ENCODE measurements at places on chromosomes 6 and 20.

DNA sequence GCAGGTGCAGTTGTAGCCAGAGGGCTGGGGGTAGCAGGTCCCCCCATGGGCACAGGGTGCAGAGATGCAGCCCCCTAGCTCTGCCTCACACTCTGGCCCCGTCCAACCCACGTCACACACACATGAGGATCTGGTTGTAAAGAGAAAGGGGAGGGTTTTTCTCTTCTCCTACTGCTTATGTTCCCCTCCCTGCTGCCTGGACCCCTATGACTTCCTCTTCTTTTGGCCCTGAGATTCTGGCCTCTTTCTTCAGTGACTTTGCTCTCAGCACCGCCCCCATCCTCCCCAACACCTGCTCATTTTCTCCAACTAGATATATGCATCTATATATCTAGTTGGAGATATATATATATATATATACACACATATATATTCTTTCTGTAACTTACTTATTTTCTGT is 9.7 kb downstream of the NOTCH4 start:
- no peak for DNase-seq

- DNase-seq: no peak
Measured at GRCh38 chr20:36700438-36700837, 45.5 kb downstream of the NDRG3 start.

- DNase-seq: no peak
Measured at GRCh38 chr6:136611133-136611532, 60.9 kb upstream of the MAP7 start.

- no peak for DNase-seq
Measured at GRCh38 chr6:33980176-33981175, 165.4 kb downstream of the GRM4 start.

GRCh38 chr6:317060-317447 is 24.8 kb downstream of the DUSP22 start:
- DNase-seq: no peak
